Progenitor cell of endocrine pancreas (in vitro differentiated cells): ENCODE measurements at places on chromosomes 6 and 20. TPM values are rescaled to one million over a fixed set of nuclear protein-coding genes. Genes with fewer than 3 reads are reported as not detected.

DNA sequence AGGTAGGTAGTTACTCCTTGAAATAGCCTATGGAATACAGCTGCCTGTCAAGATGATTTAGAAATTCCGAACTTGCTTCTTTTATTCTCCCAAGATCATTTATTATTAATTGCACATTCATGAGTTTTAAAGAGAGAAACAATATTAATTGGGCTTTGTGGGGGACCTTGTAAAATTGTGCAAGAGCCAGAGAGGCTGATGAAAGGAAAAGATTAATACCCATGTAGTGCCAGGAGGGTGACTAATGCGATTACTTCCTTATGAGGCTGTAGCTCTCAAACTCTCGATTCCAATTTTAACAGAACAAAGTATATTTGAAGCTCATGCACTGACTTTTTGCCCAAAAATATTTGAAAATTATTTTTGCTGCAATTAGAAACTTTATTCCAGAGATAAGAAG is 423.8 kb upstream of the ID4 start:
- DNase-seq: no peak

The C6orf163 gene
- 5.7 and 7.1 TPM in 2 replicates for total RNA-seq

DNA sequence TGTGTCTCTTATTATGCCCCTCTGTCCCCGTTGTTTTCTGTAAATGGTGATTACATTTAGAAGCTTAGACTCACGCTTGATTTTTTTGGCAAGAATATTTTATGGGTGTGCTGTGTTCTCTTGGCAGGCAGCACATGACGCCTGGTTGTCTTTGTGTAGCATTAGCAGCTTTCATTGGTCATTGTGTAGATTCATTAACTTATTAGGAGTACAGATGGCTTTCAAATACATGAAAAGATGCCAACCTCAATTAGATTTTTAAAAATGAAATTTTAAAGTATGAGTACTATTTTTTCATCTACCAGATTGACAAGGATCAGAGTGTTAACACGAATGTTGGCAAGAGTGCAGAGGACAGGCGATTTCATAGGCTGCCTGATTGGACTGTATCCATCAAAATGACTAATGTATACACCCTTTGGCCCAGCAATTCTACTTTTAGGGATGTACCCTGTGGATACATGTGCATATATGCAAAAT is 15.2 kb downstream of the COX4I2 start:
- no peak for DNase-seq

DNA sequence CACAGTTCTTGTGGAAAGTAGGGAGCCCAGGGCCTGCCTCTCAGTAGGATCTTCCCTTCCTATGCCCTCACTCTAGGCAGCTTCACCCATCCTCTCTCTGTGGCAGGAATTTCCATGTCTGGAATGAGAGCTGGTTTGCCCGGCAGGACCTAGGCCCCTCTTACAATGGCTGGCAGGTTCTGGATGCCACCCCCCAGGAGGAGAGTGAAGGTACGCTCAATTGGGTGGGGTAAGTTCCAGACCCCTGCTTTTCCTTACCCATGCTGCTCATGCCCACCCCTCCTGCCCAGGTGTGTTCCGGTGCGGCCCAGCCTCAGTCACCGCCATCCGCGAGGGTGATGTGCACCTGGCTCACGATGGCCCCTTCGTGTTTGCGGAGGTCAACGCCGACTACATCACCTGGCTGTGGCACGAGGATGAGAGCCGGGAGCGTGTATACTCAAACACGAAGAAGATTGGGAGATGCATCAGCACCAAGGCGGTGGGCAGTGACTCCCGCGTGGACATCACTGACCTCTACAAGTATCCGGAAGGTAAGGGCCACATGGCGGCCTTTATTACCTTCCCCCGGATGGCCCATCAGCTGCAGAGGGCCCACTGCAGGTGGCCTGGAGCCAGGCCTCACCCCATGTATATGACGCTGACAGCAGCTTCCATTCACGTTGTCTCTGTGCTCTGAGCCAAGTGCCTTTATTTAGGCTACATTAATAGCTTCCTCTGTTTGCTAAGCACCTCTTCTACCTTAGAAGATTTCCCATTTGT is 22.8 kb downstream of the TGM6 start:
- no peak for DNase-seq

The GPR6 gene
- not detected in 2 replicates for total RNA-seq

DNA sequence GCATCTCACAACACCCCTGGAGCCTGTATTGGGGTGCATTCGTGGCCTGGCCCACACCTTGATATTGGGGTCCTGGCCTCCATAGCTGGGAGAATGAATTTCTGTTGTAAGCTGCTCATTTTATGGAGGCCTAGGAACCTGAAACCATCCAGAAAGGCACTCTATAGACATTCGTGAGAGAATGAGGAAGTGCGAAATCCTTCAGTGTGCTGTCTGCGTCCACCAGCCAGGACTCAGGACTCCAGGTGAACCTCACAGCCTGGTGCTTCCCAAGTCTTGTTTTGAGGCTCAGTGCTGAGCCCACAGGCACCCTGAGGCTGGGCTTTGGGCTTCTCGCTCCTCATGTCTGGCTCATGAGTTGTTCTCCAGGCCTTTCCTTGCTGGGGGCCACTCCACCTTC is 11.9 kb upstream of the RBBP8NL start:
- DNase-seq: no peak
